Stimulated activated naive CD8-positive, alpha-beta T cell treated with anti-CD3 and anti-CD28 coated beads, Interleukin-15, amount 100 ng/mL, for 72 hours (primary cell): ENCODE measurements at places on chromosomes 4 and X.

DNA sequence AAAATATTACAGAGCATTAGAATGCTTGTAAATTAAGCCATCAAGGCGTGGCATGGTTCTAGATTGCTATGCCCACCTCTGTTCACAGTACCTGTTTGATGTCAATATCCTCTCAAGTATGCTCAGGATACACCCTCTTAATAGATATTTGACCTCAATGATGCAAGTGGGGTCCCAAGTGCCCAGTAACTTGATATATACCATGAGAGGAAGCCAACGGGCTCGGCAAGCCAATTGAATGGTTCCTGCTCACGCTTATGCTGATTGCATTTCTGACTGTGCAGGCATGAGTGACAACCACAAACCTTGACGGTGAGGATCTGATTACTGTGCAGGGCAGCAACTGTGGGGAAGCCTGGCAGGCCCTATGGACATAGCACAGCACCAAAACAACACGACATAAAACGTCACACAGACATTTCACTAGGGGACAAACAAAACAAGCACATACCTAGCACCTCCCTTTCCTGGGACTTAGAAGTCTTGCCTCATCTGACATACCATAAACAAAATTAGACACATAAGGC lies 179.1 kb upstream of the ETNPPL start:
- DNase-seq, result no peak

DNA sequence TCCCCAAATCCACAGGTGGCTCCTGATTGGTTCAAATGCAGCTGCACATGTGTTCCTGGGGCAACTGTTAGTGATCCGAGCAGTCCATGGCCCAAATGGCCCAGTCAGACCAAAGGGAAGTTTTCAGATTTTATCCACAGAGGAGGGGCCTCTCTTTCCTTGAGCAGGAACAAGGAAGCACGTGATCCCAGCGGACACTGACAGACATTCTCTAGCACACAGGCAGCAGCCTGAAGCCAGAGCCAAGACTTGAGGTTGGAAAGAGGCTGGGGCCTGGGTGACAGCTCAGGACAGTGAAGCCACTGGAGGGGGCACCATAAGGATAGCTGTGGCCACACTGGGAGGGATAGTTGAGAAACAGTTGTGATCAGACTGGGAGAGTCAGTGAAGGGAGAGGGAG lies 3.5 kb upstream of the ZFP92 start:
- DNase-seq, result no peak

GRCh38 chr4:38160487-38161207 lies 200.4 kb downstream of the PTTG2 start:
- peak; percentile 69 for DNase-seq

DNA sequence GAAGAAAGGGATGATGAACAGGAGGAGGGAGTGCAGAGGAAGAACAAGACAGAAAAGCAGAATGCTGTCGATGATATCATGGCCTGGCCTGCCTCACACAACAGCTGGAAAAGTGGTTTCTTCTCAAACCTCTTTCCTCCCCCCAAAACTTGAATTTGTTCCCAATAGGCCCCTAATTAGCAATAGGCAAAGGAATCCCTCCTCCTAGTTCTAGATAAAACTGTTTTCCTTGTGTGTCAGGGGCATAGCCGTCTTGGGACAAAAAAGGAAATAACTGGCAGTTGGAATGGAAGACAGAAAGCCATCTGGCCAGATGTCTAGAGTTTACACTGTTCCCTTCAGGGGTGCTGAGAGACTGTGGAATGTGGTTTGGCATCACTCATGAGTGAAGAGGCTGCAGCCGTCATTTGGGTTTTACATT lies 177.8 kb upstream of the C1QTNF7 start:
- DNase-seq, result no peak

- no peak for DNase-seq
Observed at GRCh38 chr4:184279496-184280061, 61.9 kb upstream of the ENPP6 start.

DNA sequence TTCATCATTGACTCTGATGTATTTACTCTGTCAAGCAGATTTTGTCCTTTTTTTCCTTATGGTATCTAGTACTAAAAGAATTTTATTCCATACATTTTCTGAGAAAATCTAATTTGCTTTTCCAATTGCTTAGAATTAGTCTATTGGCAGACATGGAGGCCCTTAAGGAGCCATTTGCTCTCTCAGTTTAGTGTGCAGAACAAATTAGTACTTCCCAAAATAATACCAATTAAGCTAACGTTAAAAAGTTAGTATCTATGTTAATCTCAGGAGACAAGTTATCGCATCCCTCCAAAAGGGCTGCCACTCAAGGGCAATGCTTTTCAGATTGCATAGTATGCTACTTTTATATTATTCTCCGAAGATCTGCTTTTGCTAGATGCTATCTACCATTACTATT lies 47.7 kb downstream of the PDHA2 start:
- DNase-seq, result no peak

DNA sequence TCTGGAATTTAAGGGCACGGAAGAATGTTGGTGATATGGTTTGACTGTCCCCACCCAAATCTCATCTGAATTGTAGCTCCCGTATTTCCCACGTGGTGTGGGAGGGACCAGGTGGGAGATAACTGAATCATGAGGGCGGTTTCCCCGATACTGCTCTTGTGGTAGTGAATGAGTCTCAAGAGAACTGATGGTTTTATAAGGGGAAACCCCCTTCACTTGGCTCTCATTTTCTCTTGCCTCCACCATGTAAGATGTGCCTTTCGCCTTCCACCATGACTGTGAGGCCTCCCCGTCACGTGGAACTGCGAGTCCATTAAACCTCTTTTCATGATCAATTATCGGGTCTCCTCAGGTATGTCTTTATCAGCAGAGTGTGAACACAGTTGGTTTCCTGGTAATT lies 25.6 kb upstream of the DHRSX start:
- no peak for DNase-seq

DNA sequence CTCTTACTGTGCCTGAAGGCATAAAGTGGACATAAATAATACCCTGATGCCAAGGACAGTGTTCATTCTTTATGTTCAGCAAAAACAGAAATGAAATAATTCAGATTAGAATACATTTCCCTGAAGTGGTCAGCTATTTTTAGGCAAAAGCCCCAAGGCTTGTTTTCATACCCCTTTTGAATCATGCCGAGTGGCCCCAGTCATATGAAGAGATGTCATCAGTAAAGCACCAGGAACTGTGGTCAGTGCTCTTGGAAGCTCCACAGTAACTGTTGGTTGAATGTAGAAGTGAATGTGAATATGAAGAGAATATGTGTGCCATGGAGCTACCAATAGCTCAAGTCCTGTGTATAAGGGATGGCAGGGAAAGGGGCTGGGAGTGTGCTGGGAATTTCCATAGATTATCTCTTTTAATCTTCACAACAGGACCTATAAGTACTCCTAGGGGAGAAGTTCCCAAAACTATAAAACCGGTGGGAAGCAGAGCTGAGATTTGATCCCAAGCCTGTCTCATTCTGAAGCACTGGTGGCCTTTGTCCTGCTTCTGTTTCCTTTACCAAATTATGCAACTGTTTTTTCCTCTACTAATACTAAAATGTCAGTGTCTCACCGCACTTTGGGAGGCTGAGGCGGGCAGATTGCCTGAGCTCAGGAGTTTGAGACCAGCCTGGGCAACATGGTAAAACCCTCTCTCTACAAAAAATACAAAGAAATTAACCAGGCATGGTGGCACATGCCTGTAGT lies 52.6 kb downstream of the FNIP2 start:
- no peak for DNase-seq

DNA sequence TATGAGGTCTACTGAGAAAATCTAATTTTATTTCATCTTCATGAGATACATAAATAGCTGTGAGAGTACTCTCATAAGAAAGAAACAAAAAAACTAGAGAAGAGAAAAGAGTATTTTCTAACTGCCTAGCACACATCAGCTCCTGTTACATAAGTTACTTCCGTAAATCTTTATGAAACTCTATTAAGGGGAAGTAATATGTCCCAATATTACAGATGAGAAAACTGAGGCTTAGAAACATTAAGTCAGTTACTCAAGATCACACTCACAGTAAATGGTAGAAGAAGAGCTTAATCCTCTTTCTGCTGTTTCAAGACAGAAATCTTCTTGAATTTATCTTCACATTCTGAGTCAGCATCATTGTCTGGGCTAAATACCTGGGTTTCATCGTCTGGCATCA lies 164.1 kb downstream of the DTHD1 start:
- DNase-seq, result no peak

- DNase-seq, result no peak
Observed at GRCh38 chrX:20159797-20160385, 18.3 kb upstream of the EIF1AX start.

GRCh38 chrX:69038816-69039215 lies 126.4 kb downstream of the PJA1 start:
- no peak for DNase-seq

DNA sequence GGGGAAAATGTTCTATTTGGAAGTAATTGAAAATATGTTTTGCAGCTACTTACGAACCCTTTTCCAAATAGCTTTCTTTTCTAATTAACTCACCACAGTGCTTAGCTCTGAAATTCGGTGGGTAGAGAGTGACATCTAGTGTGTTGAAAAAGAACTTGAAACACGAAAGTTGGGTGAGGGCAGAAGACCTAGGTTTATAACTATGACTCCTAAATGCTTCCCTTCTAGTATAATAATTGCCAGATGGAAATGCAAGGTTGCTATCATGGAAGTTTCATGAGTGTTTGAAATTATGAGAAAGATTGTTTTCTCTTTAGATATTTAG lies 77.3 kb upstream of the NOCT start:
- DNase-seq, result no peak

DNA sequence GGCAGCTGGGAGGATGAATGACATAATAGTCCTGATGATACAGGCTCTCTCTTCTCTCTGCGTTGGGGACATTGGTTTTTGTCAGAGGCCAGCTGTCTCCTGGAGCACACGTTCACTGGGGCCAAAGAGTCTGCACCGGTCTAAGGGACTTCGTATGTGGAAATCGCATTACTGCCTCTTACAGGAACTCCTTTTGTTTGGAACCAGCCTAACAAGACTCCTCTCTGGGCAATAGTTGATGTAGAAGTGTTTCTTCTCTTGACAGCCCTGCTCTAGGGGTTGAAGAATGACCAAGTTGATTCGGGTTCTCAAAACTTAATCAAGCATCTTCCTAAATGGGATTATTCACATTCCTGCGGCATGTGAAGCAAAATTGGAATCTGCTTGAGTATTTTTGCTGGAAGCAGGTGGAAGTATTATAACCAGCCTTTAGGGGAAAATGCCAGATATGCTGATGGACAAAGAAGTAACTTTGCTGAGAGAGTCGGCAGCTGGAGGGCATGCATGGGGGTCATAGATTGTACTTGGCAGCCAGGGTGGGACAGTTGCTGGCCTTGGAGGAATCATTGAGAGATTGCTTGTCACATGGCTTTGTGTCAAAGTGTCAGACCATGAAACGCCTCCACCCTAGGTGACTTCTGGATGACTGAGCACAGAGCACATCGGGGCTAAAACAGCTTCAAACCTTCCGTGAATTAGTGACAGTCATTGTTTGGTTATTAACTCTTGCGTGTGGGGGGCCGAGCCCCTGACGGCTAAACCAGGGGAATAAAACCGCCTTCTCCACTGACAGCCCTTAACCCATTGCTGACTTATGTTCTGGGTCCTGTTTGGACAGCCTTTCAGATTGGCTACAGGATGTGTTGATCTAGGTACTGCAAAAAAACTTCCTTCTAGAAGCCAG lies 34.4 kb upstream of the SLC34A2 start:
- DNase-seq, result no peak

- no peak for DNase-seq
Observed at GRCh38 chrX:111543212-111543741, 31.8 kb downstream of the SERTM2 start.

DNA sequence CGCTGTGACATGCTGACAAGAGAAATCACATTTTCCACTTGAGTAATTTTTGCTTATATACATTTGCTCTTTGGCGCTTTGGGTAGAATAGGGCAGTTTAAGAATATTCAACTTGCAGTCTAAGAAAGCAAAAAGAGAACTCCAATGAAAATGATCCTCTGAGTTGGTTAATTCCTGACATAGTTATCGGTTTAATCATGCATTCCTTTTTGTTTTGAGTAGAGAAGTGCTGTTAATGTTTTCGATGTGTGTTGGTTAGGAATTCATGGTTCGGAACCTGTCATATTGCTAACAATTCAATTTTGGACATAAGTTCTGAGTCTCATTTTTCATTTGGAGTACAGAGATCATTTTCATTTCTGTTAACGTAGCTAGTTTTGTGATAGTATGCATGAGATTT lies 700.6 kb upstream of the PITX2 start:
- no peak for DNase-seq

- DNase-seq, result no peak
Observed at GRCh38 chr4:188242041-188242440, 102.8 kb downstream of the TRIML1 start.

GRCh38 chr4:11407551-11407950 lies 21.1 kb downstream of the HS3ST1 start:
- no peak for DNase-seq

DNA sequence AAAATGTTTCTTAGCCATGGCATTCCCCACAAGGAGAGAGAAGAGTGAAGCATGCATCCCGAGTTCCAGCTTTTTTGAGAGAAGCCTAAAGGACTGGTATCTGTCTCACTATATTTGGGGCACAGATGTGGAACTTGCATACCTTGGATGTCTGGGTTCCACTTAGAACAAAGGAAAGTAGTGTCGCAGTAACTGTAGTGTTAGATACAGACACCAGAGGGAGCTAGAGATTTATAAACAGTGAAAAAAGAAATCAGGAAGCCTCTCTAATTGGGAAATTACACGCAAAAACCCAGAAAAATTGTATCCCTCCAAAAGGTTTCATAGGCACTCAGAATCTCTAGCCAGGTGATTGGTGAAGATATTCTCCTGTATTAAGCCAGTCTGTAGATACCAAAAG lies 34.4 kb downstream of the AGTR2 start:
- no peak for DNase-seq

GRCh38 chr4:70818921-70819320 lies 20.8 kb downstream of the GRSF1 start:
- no peak for DNase-seq

DNA sequence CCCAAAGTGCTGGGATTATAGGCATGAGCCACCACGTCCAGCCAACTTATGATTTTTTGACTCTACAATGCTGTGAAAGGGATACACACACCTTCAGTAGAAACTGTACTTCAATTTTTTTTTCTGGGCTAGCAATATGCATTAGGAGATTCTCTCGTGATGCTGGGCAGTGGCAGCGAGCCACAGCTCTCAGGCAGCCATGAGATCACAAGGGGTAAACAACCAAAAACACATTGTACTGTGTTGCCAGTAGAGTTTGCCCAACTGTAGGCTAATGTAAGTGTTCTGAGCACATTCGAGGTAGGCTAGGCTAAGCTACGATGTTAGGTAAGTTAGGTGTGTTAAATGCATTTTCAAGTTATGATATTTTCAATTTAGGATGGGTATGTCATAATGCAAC lies 25.7 kb downstream of the RAB33A start:
- DNase-seq, result no peak
